ENCODE measurements at places on chromosomes 5 and 9. TPM values are rescaled to one million over a fixed set of nuclear protein-coding genes. Genes with fewer than 3 reads are reported as not detected.

LCN2 gene
- 1.8 TPM for total RNA-seq

TAF11L8 gene
- not detected for total RNA-seq

SLC9A3 gene
- total RNA-seq, result 1.6 TPM

IFNB1 gene
- not detected for total RNA-seq

RALGDS gene
- 17.5 TPM for total RNA-seq

F2RL1 gene
- total RNA-seq, result 125 TPM

BTNL8 gene
- not detected for total RNA-seq

OXCT1 gene
- 19.3 TPM for total RNA-seq

SYNPO gene
- 15.3 TPM for total RNA-seq

HMMR gene
- 15.6 TPM for total RNA-seq

DMRT3 gene
- total RNA-seq, result not detected

KIF4B gene
- 0.08 TPM for total RNA-seq

SLC45A2 gene
- not detected for total RNA-seq

DRD1 gene
- not detected for total RNA-seq

GLDC gene
- total RNA-seq, result 2.2 TPM

IFNA8 gene
- total RNA-seq, result not detected

GFPT2 gene
- total RNA-seq, result 25.4 TPM

FRMD3 gene
- 0.13 TPM for total RNA-seq

PCDHB3 gene
- 0.13 TPM for total RNA-seq

SLC6A7 gene
- total RNA-seq, result not detected

AGGF1 gene
- 22.4 TPM for total RNA-seq

CKMT2 gene
- 1.6 TPM for total RNA-seq

PCDH1 gene
- 7.4 TPM for total RNA-seq

PCDHGA10 gene
- total RNA-seq, result 11.8 TPM

SOX30 gene
- total RNA-seq, result not detected

LHX6 gene
- 1.0 TPM for total RNA-seq

SCGB3A1 gene
- not detected for total RNA-seq

CSF2 gene
- 6.2 TPM for total RNA-seq

PCDHB9 gene
- 0.08 TPM for total RNA-seq

BTNL3 gene
- not detected for total RNA-seq

SARDH gene
- 6.7 TPM for total RNA-seq

AHRR gene
- 47.7 TPM for total RNA-seq

ANKRD18B gene
- under 0.01 TPM for total RNA-seq

C9orf43 gene
- total RNA-seq, result not detected

NXNL2 gene
- not detected for total RNA-seq

CFAP77 gene
- not detected for total RNA-seq

GPX8 gene
- 119 TPM for total RNA-seq

GRIN1 gene
- not detected for total RNA-seq

LECT2 gene
- total RNA-seq, result not detected

SLC6A3 gene
- total RNA-seq, result not detected

RNF180 gene
- total RNA-seq, result 2.6 TPM

BARX1 gene
- not detected for total RNA-seq

NCS1 gene
- 57.9 TPM for total RNA-seq

ACTBL2 gene
- under 0.01 TPM for total RNA-seq

GPR150 gene
- 1.0 TPM for total RNA-seq

SGCD gene
- total RNA-seq, result 7.0 TPM

NUTM2F gene
- not detected for total RNA-seq

SMIM33 gene
- not detected for total RNA-seq

CCDC171 gene
- 1.0 TPM for total RNA-seq

GFRA3 gene
- not detected for total RNA-seq

Data from epithelial cell of alveolus of lung (primary cell).